ENCODE measurements at places on chromosomes 3 and 15.
A peak's percentile ranks its signal among the peaks of the same experiment; 100 is the strongest.

DNA sequence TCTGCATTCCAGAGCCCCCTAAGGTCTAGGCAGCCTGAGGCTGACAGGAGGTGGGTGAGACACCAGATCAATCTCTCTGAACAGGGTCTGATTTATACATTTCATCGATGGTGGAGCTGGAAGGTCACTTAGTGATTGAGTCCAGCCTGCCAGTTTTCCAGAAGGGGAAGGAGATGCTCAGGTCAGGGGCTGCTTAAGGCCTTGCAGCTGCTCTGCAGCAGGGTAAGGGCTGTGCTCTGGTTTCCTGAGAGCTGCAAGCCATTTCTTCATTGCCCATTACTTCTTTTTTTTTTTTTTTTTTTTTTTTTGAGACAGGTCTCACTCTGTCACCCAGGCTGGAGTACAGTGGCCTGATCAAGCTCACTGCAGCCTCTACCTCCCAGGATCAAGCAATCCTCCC lies 10.7 kb downstream of the TADA3 start:
- no peak for DNase-seq

GRCh38 chr3:143824735-143825385 lies 23.4 kb downstream of the SLC9A9 start:
- no peak for DNase-seq

- no peak for DNase-seq
Measured at GRCh38 chr3:61913701-61914100, 352.3 kb downstream of the PTPRG start.

DNA sequence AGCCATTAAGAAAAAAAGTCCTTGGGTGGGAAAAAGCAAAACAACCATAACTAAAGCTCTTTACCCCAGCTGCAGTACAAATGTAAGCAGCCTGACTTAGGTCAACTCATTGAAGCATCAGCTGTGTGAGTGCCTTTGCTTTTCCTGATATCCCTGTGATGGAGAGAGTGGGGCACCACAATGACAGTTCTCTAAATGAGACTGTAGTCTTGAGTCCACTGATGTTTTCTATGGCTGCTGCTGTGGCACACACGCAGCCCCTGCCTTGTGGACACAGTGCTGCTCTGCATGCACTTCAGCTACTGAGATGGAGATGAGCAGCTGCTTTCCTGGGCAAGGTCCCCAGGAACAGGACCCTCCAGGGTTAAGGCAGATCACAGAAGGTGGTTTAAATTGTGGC lies 173.2 kb downstream of the KCNAB1 start:
- no peak for DNase-seq

DNA sequence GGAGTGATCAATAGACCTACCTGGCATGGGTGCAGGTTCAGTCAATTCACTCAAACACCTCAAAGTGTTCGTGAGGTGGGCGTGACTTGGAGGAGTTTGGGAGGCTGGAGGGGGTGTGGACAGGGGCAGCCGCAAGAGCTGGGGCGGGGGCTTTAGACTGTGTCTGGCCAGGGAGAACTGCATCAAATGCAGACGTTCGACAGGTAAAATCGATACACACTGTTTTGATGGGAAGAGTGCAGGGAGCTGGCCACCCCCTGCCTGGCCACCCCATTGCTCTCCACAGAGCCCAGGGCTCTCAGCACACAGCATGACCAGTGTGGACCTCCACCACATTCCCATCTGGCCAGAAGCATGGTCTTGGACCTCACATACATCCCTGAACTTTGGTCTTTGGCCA lies 412.1 kb downstream of the OCA2 start:
- no peak for DNase-seq

- no peak for DNase-seq
Measured at GRCh38 chr3:1262246-1262645, 169.4 kb downstream of the CNTN6 start.

GRCh38 chr3:42698911-42699230 lies 3.7 kb downstream of the HHATL start:
- DNase-seq: no peak

GRCh38 chr3:53260286-53260785 lies 4.5 kb upstream of the TKT start:
- no peak for DNase-seq

DNA sequence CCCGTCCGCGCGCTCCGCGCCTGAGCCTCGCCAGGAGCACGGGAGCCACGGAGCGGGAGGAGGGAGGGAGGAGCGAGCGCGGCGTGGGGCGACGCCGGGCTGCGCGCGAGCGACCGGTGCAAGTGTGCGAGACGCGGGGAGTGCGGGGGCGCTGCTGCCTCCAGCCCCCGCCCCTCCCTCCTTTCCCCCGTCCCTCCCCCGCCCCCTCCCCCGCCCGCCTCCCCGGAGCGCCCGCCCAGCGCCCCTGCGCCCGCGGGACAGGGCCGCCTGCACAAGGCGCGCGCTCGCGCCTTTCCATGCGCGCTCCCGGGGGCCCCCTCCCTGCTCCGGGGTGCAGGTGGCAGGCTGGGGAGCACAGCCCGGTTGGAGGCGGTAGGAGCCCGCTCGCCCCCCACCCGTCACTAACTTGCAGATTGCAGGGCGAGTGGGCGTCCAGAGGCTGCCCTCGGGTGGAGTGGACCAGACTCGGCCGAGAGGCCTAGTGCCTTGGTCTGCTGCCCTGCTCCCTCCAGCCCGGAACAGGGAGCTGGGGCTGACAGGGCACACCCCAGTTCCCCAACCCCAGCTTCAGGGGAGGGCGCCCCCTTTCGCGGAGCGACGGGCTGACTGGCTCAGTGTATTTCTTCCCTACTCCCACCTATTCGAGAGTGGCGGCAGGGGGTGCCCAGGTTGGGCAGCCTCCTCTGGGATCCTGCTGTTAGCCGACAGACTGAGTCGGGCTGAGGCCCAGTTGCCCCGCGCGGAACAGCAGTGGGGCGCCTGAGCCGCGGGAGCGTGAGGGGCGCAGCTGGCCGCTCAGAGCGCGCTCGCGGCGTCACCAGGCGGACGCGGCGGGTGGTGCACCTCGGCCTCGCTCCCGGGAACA lies at the start of gene WNT7A:
TSS of gene WNT7A (minus strand) at position 126 of the 865 bp plus-strand sequence. CDS start 255 bp downstream, outside the sequence.
- no peak for DNase-seq

DNA sequence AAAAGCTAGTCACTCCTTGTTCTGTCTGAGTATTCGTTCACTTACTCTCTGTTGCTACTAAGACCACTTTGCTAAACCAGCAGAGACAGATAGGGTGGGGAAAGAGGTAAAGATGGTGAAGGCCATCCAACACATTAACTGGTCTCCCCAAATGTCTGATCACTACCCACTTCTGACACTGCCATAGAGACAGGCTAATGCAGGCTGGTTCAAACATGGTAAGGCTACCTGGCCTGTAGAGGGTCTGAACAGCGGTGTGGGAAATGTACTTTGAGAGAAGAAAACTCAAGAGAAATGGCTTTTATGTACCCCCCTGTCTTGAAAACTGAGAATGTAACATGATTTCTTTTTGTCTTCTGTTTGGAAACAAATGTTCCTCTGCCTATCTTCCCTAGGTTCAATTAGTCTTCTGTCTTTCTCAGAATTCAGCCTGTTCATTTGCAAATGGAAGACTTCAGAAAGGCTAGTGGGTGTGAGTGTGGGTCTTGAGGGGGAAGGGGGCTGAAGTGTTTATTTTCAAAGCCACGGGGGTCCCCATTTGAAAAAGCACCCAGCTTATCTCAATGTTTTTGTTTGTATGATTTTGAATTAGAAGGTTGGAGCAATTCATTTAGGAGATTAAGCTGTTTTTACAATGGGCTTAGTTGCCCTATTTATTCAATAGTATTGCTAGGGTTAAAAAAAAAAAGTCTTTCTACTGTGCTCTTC lies 15.8 kb downstream of the ALDH1A2 start:
- no peak for DNase-seq

- DNase-seq: no peak
Measured at GRCh38 chr15:61879219-61879618, 181.0 kb downstream of the VPS13C start.

DNA sequence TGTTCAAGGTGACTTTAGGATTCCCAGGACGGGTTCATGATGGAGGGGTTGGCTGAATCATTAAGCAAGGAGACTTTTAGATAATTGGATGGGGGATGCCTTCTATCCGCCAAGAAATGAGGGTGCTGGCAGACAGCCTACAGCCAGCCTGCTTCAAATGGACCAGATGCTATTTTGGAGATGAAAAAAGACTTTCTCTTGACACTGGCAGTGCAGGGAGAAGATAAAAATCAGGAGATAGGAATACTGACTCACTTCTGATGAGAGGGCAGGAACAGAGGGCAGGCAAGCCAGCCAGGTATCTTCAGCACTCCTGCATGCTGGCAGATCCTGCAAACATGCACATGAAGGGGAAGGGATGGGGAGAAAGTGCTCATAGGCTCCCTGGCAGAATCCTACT lies 7.7 kb upstream of the SYN2 start:
- DNase-seq: no peak

- no peak for DNase-seq
Measured at GRCh38 chr3:155079468-155079745, 712 bp upstream of the MME start.

- DNase-seq: no peak
Measured at GRCh38 chr3:28972921-28973320, 307.9 kb upstream of the RBMS3 start.

DNA sequence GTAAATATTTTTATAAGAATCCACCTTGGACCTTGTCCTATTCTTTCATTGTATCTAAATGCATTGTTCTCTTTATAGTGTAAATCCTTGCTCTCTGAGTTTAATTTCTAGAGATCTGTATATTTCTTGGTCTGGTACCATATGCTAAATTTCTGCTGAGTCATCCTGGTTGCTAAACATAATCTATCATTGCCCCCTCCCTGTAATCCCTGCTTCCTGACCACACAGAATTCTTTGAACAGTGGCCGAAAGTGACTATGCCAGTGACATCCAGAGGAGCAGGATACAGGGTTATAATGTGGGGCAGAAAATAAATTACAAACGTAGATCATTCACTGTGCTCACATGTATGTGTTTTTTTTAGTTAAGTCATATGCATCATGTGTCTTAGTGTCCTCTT lies 143.1 kb downstream of the DIPK2A start:
- no peak for DNase-seq

- no peak for DNase-seq
Measured at GRCh38 chr3:110624576-110624975, 447.0 kb upstream of the NECTIN3 start.

DNA sequence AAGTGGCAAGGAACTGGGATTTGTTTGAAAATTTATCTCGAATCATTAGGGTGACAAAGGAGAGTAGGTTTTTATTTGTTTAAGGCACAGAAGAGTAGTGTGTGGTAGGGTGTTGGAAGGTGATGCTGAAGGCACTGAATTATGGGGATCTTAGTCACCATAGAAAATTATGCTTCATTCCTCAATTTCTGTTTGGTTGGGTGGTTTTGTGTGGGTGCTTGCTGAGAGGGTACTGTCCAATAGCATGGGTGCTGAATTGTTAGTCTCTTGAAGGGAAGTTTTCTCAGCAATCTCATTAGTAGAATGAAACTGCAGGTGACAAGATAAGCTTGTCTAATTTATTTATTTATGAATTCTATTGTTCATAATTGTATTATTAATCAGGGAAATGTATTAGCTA lies 610.9 kb downstream of the AGBL1 start:
- DNase-seq: no peak

GRCh38 chr15:63332367-63333124 lies 49.1 kb downstream of the CA12 start:
- DNase-seq: peak; percentile 86

DNA sequence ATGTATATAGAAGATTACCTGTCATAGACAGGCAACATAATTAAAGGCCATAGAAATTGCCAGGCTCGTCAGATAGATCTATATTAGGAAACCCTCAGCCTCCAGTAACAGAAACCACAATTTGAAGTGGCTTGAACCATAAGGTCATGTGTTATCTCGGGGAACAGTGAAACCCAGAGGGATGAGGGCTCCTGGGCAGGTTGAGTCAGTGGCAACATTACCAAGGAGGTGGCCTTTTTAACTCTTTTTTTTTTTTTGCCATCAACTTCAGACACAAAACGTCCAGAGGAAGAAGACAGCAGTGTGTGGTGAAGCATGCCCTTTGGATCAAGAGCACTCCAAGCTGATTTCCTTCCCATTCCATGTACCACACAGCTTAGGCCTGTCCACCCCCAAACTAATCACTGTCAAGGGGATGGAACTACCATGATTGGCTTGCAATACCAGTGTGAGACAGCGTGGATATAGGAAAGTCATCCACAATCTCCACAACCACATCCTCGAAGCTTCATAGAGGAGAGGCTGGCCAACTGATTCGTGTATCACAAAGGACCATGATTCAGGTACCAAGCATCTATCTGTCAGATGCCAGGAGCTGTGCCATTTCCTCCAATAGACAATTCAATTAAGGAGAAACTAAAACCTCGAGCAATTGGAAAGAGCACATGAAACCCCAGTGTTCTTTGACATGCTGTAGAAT lies 999 bp upstream of the KIF7 start:
- DNase-seq: no peak

DNA sequence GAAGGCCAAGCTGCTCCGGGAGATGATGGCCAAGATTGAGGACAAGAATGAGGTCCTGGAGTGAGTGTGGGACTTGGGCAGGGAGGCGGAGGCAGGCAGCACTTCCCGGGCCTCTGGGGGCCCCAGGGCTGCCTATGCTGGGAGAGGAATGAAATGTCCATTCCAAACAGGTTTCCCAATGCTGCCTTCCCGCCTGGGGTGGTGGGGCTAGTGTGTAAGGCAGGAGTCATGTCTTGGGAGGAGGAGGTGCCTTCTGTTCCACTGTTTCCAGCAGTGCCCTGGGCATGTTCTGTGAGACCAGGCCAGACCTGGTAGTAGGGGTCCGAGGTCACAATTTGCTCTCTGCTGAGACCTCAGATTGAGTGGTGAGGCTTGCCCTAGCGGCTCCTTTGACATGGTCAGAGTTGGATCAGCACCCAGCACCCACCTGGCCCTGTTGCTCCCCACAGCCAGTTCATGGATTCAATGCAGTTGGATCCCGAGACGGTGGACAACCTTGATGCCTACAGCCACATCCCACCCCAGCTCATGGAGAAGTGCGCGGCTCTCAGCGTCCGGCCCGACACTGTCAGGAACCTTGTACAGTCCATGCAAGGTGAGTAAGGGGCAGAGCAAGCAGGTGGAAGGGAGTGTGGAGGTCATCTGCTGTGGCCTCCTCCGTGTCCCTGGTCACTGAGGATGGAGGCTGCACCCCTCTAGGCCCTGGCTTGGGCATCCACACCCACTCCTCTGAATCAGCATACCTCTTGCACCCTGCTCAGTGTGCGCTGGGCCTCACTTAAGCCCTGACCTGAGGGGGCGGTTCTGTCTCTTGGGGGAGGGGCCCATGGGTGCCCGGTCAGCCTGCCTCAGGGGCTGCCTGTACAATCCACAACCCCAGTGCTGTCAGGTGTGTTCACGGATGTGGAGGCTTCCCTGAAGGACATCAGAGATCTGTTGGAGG lies 27.3 kb downstream of the PTPN23 start:
- DNase-seq: no peak

Measured in AG04449 (cell line).